ENCODE measurements at places on chromosomes 4 and X.

DNA sequence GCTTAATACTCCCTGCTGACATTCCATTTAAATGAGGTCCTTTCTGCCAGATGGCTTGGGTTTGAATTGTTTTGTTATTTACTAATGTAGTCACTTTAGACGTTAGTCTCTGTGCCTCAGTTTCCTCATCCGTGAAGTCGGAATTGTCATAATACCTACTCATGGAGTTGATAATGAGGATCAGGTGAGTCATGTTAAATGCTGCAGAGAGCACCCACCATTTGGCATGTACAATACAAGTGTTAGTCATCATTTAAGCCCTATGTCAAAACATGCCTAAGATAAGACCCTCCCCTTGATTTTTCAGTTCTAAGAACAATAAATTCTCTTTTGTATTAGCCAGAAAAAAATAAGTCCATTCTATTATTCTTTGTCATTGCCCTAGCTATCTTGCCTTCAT lies 534.8 kb upstream of the HTR2C start:
- DNase-seq, result no peak

DNA sequence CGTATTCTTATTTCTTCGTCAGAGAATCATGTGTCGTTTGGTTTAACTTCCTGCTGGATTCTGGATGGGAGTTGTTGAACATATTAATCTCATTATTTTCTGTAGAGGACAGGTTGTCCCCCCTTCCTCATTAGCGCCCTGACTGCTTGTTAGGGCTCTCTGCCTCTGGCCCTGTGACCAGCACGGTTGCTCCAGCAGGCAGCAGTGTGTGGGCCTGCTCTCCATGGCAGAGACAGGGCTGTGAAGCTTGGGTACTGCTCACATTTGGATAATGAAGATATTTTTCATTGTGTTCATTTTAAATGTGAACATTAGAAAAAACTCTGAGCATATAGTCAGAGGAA lies 102.7 kb downstream of the KLHL8 start:
- DNase-seq, result no peak

DNA sequence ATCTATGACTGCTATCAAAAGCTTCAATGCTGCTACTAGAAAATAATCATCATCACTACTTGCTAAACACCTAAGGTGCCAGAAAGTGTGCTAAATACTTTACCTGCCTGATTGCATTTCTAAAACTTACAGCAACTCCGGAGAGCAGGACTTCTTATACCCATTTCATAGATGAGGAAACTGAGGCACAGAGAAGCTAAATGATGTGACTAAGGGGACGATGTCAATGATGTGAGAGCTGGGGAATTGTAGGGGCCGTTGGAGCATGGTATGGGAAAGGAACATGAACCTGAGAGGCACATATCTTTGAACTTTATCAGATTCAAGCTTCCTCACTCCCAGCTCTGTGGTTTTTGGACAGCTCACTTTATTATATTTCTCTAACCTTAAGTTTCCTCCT lies 38.7 kb downstream of the CCKAR start:
- no peak for DNase-seq

DNA sequence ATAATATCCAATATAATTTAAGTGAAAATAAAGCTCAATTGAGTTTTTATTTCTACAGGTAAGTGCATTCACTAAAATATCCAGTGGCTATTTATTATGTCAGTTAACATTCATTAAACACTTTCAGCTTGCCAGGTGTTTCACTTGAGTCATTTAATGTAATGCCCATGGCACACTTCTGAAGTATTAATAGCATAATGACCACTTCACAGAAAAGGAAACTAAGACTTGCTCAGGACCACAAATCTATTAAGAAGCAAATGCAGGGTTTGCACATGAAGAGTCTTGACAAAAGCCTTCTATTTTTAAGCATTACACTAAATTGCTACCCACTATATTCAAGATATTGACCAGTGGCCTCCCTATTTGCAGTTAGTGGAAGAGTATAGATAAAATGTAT lies 612.7 kb downstream of the KCTD8 start:
- DNase-seq, result no peak

- peak; percentile 18 for DNase-seq
Observed at GRCh38 chr4:58301376-58301999, 1191.3 kb upstream of the IGFBP7 start.

GRCh38 chr4:1400831-1401408 lies 5.3 kb downstream of the NKX1-1 start:
- no peak for DNase-seq

DNA sequence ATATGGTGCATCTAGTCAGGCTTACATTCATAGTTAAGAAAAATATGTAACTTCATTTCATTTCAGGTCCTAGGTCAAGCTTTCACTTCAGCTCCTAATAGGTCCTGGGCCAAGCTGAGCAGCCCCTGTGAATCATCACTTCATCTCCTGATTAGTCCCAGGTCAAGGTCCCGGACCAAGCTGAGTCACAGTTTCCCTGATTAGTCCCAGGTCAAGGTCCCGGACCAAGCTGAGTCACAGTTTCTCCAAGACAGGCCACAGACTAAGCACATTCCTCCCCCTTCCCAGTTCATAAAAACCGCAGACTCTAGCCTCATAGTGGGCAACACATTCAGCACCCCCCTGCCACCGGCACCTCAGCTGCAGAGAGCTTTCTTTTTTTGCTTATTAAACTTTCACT lies 1331.8 kb downstream of the PCDH19 start:
- no peak for DNase-seq

GRCh38 chr4:156019246-156019645 lies 65.6 kb upstream of the CTSO start:
- no peak for DNase-seq

GRCh38 chr4:76201276-76201675 lies 12.3 kb downstream of the SCARB2 start:
- no peak for DNase-seq

DNA sequence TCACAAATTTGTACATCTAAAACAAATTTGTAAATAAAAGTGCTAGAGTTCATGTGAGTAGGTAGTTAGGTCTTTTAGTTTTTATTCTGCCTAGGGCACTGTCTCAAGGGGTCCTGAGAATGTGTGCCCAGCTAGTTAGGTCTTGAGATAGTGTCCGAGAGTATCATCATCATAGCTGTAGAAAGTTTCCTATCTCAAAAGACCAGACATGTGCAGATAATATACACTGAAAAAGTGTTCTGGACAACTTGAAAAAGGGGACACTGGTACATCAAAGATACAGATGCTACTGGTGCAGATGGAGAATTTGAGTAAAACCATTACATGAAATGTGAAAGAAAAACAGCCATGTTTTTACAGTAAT lies 1.8 kb upstream of the ZCCHC4 start:
- DNase-seq, result no peak

DNA sequence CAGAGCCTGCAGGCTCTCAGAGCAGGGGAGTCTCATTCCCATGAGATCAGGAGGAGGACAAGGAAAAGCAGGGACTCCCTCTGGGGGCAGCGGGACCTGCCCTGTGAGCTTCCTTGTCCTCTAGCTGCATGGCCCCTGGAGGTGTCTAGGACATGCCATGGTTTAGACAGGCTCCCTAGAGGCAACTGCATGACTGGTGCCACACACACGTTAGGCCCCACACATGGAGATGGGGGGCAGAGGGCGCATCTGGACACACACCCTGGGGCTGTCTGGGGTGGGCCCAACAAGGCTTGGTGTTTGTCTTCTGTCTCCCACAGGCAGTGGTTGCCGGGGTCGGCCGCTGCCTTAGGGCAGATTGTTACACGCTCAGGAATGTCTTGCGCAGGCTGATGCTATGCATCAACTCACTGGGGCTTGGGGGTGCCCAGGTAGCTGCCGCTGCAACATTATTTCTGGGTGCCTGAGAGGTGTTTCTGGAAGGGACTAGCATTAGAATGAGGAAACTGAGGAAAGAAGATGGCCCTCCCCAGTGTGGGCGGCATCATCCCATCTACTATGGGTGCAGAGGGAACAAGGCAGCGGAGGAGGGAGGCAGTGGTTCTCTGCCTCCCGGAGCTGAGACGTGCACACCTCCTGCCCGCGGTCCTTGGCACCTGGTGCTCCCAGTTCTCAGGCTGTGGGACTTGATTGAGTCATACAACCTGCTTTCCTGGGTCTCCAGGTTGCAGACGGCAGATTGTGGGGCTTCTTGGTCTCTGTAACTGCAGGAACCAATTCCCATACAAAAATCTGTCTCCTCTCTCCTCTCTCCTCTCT lies 32.1 kb upstream of the GPR78 start:
- no peak for DNase-seq

- no peak for DNase-seq
Observed at GRCh38 chr4:145786261-145786660, 106.3 kb downstream of the C4orf51 start.

DNA sequence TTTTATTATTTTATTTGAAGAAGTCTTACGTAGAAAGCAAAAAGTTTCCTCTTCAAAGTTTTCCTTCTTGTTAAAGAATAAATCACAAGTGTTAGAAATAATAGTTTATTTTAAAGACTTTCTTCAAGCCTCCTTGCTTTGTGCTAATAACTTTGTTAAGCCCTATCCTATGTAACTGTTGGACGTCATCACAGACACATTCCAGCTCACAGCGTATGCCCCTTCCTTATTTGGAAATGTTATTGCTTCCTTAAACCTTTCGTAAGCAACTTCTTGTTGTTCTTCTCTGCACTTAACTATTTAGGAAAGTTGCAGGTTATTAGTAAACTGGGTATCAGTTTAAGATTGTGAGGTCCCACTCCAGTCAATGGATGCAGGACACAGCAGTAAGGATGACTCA lies 7.6 kb upstream of the SRD5A3 start:
- no peak for DNase-seq

- DNase-seq, result no peak
Observed at GRCh38 chr4:93897559-93897958, 69.0 kb downstream of the ATOH1 start.

GRCh38 chr4:180993244-180993836 lies 1249.9 kb upstream of the TENM3 start:
- no peak for DNase-seq

DNA sequence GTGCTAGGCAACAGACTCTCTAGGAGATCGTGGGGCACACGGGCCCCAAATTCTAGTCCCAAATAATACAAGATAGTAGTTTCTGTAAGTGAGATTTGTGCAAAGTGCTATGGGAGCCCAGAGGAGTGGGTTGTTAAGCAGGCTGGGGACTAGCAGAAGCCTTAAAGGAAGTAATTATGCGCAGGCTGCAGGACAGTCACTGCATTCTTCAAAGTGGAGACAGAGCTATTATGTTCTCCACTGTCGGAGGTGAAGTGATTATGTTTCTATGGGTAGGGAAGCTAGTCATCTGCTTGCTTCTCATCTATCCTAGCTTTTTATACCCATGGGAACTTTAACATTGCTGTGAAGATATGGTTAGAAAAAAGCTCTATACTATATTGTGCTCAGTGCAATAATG lies 154.2 kb downstream of the CPE start:
- DNase-seq, result no peak

DNA sequence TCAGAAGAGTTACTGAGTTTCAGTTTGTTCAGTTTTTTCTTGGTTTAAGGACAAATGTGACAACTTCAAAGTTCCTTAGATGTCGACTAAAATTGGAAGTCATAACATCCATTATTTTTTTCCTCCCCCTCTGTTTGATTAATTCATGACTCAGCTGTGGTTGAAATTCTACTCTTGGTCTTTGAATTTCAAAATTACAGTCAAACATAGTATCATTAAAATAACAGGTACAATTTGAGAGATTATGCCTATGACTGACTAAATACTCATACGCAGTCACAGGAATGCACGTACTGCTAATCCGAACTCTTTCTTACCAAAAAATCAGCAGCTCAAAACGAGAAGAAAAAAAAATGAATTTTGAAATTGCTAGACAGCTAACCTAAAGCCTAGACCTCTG lies 1434.8 kb downstream of the RAPGEF2 start:
- DNase-seq, result no peak

- DNase-seq, result no peak
Observed at GRCh38 chr4:141464366-141464765, 172.0 kb upstream of the IL15 start.

GRCh38 chr4:141117935-141118334 lies 15.3 kb downstream of the RNF150 start:
- no peak for DNase-seq

DNA sequence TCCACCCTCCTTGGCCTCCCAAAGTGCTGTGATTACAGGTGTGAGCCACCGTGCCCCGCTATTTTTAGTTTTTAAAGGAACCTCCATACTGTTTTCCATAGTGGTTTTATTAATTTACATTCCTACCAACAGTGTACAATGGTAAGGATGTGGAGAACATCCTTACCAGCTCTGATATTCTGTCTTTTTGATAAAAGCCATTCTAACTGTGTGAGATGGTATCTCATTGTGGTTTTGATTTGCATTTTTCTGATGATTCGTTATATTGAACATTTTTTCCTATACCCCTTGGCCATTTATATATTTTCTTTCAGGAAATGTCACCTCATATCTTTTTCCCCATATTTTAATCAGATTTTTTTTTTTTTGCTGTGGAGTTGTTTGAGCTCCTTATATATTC lies 14.2 kb upstream of the TLR2 start:
- no peak for DNase-seq

GRCh38 chr4:13539619-13540445 lies 4.5 kb downstream of the NKX3-2 start:
- no peak for DNase-seq

- DNase-seq, result no peak
Observed at GRCh38 chr4:84232309-84233095, 266.6 kb downstream of the NKX6-1 start.

- no peak for DNase-seq
Observed at GRCh38 chr4:139972305-139972704, 181.7 kb downstream of the MAML3 start.

DNA sequence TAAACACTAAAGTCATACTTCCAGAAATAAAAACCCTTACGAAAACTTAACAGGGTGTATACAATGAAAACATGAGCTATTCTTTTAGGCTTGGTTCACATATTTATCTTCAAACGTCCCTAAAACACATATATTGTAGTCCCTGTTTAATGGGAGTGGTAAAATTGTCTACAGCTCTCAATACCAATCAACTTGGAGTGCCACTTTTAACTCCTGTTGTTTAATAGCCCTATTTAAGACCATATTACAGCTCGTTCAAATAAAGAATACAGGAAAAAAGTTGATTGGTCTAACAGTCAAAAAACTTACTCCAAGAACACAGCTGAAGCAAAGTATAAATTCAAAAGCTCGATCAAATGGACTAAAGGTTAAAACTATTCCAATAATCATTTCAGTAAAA lies 3.9 kb downstream of the UBE2D3 start:
- DNase-seq, result no peak

DNA sequence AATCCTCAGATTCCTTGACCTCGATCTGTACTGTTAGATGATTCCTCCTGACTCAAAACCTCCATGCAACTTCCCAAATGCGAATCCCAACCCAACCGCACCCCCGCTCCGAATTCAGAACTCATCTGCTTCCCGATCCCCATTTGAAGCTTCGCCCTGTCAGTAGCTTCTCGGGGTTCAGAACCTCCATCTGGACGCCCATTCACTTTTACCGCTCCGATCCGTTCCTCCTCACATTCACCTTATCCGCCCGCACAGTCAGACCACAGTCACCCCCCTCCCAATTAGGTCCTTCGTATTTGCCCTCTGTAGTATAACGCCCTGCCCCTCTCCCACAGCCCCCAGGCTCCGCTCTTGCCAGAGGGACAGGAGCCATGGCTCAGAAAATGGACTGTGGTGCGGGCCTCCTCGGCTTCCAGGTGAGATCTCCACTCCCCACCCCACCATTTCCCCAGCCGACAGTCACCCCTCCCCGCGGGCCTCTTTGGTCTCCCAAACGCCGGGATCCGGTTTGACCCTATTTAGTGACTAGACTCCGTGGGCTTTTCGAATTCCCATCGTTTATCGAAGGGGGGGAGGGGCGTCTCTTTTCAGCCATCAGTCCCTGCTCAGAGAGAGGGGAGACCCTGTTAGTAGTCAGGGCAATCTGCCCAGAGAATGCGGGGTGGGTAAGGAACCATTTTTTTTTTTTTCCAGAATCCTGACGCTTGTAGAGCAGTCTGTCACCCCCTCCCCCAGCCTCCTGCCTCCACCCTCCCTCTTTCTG lies 691 bp downstream of the MAGED1 start:
- DNase-seq, result peak; percentile 27
